Memory B cell (primary cell): ENCODE measurements at places on chromosomes 1 and 21.

DNA sequence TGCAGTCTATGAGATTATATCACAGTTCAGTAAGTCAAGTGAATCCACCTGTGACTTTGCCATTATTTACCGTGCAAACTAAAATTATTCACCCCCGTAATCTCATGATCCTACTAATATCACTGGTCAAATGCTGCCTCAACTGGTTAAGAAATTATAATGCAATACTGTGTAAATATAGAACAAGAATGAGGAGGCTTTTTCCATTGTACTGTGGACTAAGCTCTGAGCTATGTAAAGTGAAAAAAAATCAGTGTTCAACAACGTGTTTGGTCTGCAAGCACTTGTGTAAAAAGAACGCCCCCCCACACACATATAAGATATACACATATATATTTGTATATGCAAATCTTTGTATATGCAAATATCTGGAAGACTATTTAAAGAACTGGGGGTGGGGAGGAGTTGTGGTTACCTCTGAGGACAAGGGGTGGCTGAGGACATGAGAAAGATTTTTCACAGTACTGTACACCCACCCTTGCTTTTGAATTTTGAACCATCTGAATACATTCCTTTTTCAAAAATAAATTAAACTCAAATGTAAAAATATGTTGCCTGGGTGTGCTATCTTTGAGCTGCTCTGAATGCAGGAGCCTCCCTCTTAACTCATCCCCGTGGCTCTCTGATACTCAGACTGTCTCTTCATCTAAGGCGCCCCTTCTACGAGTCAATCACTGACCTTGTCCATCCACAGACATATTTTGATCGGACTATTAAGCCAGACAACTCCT is 57.0 kb downstream of the PTP4A2 start:
- DNase-seq, result no peak

DNA sequence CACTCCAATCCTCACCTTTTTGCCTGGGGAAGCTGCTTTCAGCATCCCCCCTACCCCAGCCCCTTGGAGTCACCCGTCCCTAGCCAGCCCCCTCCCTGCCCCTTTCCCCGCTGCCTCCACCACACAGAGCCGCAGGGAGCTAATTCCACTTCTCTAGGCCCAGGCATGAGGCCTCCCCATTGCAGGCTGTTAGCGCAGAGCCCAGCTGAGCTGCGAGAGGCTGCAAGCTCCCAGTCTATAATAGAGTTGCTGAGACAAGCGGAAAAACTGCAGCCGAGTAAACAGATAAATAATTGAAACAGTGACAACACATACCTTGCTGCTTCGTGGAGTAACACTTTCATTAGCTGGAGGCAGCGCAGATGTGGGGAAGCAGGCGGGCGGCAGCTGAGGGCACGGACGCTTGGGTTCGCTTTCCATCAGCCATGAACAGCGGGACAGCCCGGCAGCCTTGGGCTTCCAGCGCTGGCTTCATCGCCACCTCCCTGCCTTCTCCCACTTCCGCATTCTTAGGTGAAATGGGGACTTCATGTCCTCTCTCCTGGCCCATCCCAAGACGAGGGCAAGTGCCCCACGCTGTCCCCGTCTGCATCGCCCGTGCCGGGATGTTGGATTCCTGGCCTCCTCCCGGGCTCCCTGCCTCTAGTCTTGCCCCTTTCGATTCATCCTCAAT is 183.3 kb downstream of the IGSF21 start:
- no peak for DNase-seq

DNA sequence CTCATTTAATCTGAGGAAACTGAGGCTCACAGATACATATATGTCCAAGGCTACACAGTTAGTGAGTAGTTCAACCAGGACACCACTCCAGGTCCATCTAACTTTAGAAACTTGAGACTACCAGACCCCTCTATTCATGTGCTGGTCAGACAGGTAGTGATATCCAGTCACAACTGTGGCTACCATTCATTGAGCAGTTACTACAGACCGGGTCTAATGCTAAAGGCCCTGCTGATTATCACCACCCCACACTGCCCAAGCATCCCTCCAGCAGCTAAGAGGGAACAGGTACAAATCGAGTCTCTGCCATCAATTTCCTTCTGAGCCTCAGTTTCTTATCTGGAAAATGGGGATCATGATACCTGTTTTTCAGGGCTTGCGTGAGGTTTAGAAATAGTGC is 5.3 kb downstream of the HPCA start:
- no peak for DNase-seq

DNA sequence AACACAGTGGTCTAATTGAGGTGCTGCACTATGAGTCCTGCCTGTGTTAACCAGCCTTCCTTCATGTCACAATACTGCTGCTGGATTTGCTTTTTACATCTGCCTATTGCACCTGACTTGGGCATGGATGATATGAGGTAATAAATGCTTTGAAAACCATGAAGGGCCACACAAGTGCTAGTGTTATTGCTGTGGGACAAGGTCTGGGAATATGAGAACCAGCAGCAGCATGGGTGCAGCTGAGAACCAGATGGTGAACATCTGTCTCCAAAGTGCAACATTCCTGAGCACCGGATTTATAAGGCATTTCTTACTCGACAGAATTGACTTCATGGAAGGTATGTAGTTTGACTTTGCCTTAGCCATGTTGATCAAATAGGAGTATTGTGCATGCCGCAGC is 16.6 kb downstream of the TRIM45 start:
- DNase-seq, result no peak

DNA sequence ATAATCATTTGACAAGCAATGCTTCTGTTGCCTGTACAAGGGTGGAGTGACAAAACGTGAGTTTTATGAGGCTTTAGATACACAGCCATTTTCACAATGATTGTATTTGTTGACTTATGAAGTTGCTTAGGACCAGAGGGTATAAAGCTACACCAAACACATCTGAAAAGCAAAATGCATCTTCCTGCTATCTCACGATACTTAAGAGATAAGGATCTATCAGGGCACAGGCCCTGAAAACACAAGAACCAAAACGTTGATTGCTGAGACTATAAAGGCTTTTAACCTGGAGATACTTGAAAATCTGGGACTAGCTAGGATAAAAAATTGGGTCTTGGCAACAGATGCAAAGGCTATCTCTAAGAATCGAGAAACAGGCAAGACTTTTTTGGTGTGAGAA is 115.7 kb downstream of the SLC5A9 start:
- DNase-seq, result no peak

GRCh38 chr21:15052459-15052763 is 12.4 kb downstream of the NRIP1 start:
- DNase-seq, result no peak

DNA sequence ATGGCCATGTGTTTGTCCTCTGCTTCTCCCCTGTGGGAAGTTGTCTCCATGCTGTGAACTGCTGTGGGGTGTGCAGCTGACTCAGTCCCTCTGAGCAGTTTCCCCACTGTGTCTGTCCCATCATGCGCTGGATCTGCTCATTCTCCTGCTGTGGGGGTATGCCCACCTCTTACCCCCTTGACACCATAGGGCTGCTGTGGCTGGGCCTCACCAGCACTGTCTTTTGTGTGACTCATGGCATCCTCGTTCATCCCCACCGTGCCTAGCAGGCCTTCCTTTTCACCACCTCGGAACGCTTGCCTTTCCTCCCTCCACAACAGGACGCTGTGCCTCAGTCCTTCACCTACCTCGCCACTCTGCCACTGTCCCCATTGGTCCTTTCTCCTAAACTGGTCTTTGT is 27.3 kb downstream of the VANGL2 start:
- DNase-seq, result no peak

DNA sequence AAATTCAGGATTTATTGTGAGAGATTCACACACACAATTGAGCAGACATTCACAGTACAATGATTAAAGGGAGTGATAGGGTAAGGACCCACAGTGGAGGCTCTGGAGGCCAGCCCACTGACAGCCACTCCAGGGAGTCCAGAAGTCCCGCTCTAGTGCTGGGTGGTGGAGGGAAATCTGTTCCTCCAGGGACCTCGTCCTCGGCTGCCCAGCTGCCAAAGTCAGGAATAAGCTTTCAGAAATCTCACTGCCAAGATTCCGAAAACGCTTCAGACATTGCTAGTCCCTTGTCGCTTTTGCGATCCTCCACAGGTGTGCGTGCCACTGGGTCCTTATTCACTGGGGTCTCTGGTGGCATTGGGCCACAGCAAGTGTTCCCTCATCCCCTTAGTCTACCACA is 2.3 kb downstream of the MX1 start:
- DNase-seq, result no peak

- DNase-seq, result no peak
Measured at GRCh38 chr1:245319094-245319493, 164.3 kb downstream of the KIF26B start.

- no peak for DNase-seq
Measured at GRCh38 chr1:58687516-58687915, 12.3 kb downstream of the MYSM1 start.

DNA sequence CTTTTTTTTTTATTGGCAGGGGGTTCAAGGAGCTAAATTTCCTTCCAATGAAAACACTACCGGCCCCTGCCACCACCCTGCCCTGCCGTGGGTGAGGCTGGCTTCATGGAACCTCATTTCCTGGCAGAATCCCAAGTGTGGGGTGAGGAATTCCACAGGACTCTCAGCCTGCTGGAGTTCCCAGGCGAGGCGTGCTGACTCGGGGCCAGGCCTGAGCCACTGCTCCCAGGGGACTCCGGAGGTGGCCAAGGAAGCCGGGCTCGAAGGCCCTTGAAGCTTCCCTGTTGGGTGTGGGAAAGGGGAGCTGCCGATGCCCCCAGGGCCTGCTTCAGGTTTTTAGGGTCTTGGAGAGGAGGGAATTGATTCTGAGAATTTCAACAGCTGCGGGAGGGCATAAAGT is 95.3 kb upstream of the ACTRT2 start:
- no peak for DNase-seq

- DNase-seq, result no peak
Measured at GRCh38 chr21:41152147-41152546, 15.8 kb upstream of the BACE2 start.

GRCh38 chr1:199272139-199272544 is 633.3 kb downstream of the PTPRC start:
- DNase-seq, result no peak

DNA sequence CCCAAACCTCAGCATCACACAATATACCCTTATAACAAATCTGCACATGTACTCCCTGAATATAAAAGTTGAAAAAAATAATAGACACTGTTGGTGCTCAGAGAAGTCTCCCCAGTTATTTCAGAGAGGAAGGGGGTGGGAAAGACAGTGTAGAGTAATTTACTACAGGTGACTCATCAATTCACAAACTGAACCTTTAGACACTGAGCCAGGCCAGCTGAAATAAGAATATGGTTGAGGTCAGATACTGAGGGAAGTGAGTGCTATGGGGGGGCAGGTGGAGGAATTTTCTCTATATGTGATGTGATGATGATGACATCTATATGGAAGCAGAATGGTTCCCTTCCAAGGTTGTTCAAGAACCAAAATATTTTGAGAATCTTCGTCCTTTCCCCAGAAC is 50.1 kb downstream of the MRPL39 start:
- no peak for DNase-seq

GRCh38 chr1:7845761-7846160 is 7.1 kb downstream of the UTS2 start:
- no peak for DNase-seq

- DNase-seq, result no peak
Measured at GRCh38 chr21:38869946-38870345, 64.2 kb downstream of the ETS2 start.

- DNase-seq, result no peak
Measured at GRCh38 chr1:30460661-30461060, 262.7 kb downstream of the MATN1 start.
